ENCODE measurements at places on chromosomes 3 and 15. TPM values are rescaled to one million over a fixed set of nuclear protein-coding genes. Genes with fewer than 3 reads are reported as not detected.

The PLA2G4D gene
- total RNA-seq: not detected

- H3K4me3 ChIP-seq: no peak overlapping the region
- no peak for DNase-seq
- H3K4me1 ChIP-seq: no peaks in the 10 kb centered on the region
- H3K36me3 ChIP-seq: peaks cover 3% of the 10 kb centered on the region
- peaks cover 1% of the 10 kb centered on the region for H3K27me3 ChIP-seq
Measured at GRCh38 chr3:34676436-34676835, 878.0 kb downstream of the PDCD6IP start.

The GNL3 gene
- 66.4 TPM for total RNA-seq

The OXNAD1 gene
- total RNA-seq: 6.4 TPM

- no peak for DNase-seq
- H3K27me3 ChIP-seq: no peaks in the 10 kb centered on the region
- H3K4me1 ChIP-seq: peaks cover 11% of the 10 kb centered on the region
- H3K27ac ChIP-seq: no peak overlapping the region
- no peaks in the 10 kb centered on the region for H3K36me3 ChIP-seq
Measured at GRCh38 chr15:63805993-63806980, 27.5 kb downstream of the HERC1 start.

The AHSG gene
- total RNA-seq: not detected
